Left kidney (tissue), 8 donors: ENCODE measurements at places on chromosomes 3 and 15. TPM values are rescaled to one million over a fixed set of nuclear protein-coding genes. Genes with fewer than 3 reads are reported as not detected.

SNX33 gene
- polyA plus RNA-seq = 18.7 TPM

KLHL40 gene
- not detected for polyA plus RNA-seq

POPDC2 gene
- 7.7 TPM for polyA plus RNA-seq

TUSC7 gene
- not detected for polyA plus RNA-seq

SPTBN5 gene
- polyA plus RNA-seq = 2.8 TPM

DLL4 gene
- 5.1 TPM for polyA plus RNA-seq

GOLGA8J gene
- 2.9 TPM for polyA plus RNA-seq

SETD5 gene
- polyA plus RNA-seq = 179 TPM

FANCD2OS gene
- polyA plus RNA-seq = 0.81 TPM

EEF1AKMT4 gene
- polyA plus RNA-seq = 2.2 TPM
